ENCODE measurements at places on chromosomes 13 and 19. TPM values are rescaled to one million over a fixed set of nuclear protein-coding genes. Genes with fewer than 3 reads are reported as not detected.

GRCh38 chr19:44987148-44987675 is 14.1 kb upstream of the RELB start:
- DNase-seq = no peak

DNA sequence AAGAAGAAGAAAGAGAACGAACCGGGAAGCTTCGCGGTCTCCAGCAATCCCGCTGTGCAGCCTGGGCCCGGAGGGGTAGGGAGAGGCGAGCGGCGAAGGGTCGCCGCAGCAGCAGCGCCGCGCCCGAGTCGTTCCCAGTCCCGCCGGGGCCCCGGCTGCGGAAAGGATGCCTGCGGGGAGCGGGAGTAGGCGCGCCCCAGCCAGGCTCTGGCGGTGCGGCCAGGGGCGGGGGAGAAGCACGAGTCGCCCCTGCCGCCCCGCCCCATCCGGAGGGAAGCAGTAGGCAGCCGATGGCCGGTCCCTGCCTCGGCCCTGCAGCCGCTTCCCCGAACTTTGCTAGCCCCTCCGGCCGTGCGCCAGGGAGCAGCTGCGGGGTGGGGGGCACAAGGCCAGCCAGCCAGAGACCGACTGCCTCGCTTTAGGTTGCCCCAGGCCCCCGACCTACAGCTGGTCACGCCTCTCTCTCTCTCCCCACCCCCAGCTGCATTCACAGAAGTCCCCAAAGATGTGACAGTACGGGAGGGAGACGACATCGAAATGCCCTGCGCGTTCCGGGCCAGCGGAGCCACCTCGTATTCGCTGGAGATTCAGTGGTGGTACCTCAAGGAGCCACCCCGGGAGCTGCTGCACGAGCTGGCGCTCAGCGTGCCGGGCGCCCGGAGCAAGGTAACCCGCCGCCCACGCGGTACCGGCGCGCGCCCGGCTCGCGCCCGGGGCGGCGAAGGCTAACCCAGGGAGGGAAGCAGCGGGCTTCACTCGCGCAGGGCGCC is 1.1 kb downstream of the VSTM2B start:
- DNase-seq = no peak

GRCh38 chr13:86862137-86862536 is 809.0 kb upstream of the SLITRK5 start:
- DNase-seq = no peak

DNA sequence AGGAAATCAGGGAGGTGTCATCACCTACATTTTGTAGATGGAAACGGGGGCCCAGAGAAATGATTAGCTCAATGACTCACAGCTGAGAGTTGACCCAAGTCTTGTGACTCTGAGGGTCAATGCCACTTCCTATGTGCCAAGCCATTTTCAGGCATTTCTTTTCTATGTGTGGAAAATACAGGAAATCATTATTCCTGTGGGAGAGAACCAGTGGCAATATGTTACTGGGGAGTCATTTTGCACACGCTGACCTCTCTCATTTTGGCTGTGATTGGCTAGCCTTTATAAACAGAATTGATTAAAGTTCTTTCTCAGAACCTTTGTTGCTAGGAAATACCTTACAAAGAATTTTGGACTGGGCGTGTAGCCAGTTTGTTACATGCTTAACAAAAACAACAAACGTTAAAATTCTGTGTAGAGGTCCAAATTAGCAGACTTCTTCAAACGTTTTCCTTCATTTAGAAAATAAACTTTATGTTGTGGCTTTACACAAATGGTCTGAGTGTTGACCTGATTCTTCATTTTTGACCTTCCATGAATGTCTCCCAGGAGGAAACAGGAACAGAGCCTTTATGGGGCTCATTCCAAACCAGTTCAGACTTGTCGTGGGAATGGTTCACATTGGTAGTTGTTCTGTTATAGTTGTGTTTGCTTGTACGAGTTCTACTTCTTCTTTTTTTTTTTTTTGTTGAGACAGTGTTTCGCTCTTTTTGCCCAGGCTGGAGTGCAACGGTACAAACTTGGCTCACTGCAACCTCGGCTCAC is 11.4 kb downstream of the PCCA start:
- peak; percentile 87 for DNase-seq

DNA sequence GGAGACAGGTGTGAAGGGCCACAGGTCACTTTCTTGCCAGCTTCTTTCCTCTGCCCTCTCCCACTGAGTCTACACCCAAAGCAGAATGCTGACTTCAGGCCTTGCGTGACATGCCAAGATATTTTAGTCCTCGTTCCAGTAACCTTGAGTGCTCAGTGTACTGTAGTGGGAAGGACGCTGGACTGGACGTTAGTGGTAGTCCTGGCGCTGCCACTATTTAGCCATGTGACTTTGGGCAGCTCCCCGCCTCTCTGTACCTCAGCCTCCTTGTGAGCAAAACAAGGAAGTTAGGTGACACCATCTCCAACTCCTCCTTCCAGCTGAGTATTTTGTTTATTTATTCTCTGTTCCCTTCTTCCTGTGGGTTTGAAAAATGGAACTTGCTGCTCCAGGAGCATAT is 86.1 kb downstream of the FRY start:
- DNase-seq = peak; percentile 8

DNA sequence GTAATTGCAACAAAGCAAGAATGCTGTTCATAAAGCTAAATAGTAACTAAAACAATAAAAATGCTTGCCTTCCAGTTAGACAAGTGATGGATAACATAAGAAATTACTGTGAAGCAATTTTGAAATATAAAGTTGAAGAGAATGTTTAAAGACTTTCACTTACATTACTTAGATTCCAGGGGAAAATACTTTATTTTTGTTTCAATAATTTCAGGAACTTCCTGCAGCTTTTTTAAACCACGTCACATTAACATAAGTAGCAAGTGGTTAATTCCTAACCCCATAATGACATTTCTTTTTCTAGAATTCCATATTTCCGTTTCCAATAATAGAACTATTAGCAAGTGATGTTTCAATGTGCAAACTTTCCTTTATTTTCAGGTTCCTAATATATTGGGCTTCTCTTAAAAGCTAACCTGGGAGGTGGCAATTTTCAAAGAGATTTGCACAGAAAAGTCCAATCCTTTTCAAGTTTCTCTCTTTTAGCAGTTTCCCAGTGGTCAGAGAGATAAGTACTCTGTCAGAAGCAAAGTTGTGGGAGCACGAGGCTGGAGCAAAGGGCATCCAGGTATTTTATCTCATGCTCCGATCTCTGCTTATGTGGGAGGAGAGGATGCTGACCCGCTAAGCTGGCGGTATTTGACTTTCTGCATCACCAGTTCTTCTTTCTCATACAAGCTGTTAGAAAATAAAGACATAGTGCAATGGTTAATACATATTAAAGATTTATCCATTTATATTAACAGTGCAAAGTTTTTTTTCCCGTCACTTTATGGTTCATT is 1025.3 kb downstream of the EFNB2 start:
- no peak for DNase-seq

DNA sequence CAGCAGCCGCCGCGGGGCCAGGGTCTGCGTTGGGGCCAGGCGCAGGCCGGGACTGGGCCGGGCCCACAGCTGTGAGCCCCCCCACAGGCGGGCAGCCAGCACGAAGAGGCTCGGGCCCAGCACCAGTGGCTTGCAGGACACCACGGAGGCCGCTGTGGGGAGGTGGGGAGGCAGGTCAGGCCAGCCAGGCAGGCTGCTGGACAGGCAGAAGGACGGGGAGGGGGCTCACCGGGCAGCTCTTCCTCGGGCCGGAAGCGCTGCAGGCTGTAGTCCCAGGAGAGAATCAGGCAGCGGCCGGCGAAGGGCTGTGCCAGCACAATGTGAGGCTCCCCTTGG is 8.3 kb downstream of the LGI4 start:
- DNase-seq = no peak

- DNase-seq = no peak
Measured at GRCh38 chr19:16421982-16422381, 49.8 kb downstream of the EPS15L1 start.

DNA sequence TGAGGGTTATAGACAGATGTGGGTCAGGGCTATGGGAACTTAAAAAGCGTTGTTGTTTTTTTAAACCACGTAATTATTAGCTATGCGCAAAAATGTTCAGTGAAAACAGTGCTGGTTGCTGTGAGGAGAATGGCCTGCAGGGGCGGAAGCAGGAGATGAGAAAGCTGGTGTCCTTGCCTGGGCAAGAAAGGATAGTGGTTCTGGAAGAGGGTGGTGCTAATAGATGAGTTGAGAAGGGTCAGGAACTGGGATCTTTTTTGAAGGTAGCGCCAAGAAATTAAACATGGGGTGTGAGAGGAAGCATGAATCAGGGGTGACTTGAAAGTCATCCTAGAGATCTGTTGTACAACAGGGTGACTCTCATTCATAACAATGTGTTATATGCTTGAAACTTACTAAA is 4.8 kb upstream of the SMG9 start:
- DNase-seq = peak; percentile 55

Gene LHB
- total RNA-seq = not detected

Gene PRTN3
- not detected for total RNA-seq

- DNase-seq = peak; percentile 38
Measured at GRCh38 chr13:73096173-73096572, 37.4 kb downstream of the KLF5 start.

Gene COL4A1
- 230 TPM for total RNA-seq

Gene LILRA6
- not detected for total RNA-seq

- no peak for DNase-seq
Measured at GRCh38 chr13:77056382-77056781, 29.4 kb upstream of the FBXL3 start.

GRCh38 chr13:50691681-50692263 is 151.7 kb downstream of the DLEU7 start:
- no peak for DNase-seq

DNA sequence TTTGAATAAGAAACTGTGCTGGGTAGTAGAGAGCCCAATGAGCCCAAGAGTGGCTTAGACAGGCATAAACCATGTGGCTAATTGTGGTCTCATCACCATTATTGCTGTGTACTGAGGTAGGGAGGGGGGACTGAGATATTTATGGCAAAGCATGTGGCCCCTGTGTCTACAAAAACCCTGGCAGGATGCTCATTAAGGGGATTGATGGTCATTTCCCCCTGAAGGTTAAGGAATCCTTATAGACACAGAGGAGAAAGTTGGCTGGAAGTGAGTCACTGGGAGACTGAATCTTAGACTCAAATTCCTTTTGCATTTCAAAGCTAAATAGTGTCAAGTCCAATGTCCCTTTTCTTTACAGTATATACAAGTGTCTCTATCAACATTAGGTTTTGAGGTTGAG is 9.8 kb upstream of the DACT3 start:
- peak; percentile 47 for DNase-seq

- peak; percentile 69 for DNase-seq
Measured at GRCh38 chr13:94329277-94329676, 150.2 kb downstream of the DCT start.

Gene ZSCAN5A
- 3.6 TPM for total RNA-seq

DNA sequence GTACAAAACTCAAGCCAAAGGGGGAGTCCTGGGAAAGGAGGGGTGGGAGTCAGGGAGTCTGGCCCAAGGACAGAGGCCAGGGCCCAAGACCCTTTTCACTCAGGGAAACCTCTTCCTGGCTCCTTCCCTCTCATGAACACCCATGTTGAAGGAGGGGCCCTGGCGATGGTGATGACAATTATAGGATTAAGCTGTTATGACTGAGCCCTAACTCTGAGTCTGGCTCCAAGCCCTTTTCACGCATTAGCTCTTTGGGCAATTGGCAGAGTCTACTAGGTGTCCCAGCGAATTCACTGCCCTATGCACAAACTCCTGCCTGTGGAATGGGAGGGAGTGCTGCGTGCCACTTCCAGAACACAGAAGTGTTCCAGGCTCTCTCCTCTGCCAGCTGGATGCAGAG is 20.7 kb downstream of the ZNF575 start:
- no peak for DNase-seq

GRCh38 chr19:38596057-38596981 is 21.4 kb downstream of the MAP4K1 start:
- no peak for DNase-seq

GRCh38 chr13:96027496-96027895 is 25.7 kb downstream of the UGGT2 start:
- DNase-seq = no peak

- no peak for DNase-seq
Measured at GRCh38 chr19:35117799-35118198, 2.2 kb downstream of the FXYD3 start.

GRCh38 chr19:34500656-34501120 is 19.1 kb downstream of the WTIP start:
- DNase-seq = no peak

Gene CEACAM3
- total RNA-seq = not detected
